ENCODE measurements at places on chromosomes 16 and 17.

DNA sequence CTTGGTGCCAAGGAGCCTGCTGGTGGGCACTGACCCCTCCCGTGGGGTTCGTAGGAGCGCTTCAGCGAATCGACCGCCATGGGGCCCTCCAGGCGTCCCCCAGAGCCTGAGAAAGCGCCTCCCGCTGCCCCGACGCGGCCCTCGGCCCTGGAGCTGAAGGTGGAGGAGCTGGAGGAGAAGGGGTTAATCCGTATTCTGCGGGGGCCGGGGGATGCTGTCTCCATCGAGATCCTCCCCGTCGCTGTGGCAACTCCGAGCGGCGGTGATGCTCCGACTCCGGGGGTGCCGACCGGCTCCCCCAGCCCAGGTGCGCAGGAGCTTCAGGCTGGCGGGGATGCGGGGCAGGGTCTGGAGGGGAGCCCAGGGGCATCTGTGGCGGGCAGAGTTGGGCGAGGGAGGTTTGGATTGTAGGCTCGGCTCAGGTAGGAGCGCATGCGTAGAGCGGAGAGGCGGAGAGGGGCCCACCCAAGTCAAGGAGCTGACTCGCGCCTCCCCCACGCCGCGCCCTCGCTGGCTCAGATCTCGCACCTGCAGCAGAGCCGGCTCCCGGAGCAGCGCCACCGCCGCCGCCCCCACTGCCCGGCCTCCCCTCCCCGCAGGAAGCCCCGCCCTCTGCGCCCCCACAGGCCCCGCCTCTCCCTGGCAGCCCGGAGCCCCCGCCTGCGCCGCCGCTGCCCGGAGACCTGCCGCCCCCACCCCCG, 19.8 kb downstream of the FMNL1 start:
- no peak for DNase-seq

DNA sequence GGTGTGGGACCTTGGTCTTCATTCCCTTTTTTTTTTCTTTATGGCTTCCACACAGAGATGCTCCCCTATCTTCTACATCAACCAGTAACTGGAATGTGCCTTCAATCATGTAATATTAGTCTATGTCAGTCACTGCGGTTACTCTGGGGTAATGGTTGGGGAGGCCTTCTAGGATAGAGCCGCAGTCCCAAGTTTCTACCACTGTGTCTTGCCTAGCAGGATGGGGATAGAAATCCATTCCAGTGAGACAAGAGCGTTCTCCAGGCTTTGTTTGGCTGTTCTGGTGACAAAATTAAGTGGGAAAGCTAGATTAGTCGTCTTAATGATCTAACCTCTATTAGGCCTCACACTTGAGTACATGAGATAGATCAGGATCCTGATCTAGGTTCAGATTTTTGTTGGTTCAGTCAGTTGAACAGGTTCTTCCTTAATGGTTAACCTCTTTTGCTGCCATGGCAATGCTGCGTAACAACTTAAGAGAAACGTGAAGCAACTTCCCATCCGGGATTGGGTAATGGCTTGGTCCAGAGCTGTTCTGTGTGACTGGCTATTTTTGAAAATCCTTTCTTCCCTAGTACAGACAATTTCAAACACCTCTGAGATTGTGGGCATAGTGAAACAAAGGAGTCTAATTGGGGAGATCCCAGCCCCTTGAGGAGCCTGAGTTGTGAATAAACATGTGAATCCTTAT, 8.7 kb downstream of the MSL1 start:
- no peak for DNase-seq

- no peak for DNase-seq
Observed at GRCh38 chr16:82135844-82136243, 34.2 kb downstream of the MPHOSPH6 start.

DNA sequence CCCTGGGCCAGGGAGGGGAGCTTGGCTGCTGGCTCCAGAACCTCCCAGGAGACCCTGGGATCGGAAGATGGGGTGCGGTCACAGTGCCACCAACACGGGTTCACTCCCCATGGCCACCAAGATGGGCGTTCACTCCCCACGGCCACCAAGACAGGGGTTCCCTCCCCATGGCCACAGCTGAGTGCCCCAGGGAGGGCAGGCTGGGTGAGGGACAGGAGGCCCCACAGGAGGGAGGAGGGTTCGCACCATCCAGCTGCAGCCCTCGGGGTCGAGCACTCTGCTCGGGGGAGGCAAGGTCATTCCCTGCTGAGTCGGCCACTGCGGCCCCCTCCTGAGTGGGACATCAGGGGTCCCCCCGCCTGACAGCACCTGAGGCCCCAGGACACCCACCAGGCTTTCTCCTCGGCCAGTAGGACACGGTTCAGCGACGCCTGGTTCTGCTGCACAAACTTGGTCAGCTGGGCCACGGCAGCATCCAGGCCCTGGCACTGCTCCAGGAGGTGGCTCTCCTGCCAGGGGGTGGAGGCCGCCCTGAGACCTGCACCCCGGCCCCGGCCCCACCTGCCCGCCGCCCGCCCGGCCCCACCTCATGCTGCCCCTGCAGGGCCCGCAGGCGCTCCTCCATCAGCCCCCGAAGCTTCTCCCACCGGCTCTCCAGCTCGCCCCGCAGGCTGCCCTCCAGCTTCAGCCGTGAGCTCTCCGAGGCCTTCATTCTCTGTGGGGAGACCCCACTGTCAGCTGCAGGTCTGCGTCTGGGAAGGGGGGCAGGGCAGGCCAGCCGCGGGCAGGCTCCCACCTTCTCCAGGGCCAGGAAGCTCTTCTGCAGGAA, 5.9 kb downstream of the CCDC154 start:
- DNase-seq, result no peak

DNA sequence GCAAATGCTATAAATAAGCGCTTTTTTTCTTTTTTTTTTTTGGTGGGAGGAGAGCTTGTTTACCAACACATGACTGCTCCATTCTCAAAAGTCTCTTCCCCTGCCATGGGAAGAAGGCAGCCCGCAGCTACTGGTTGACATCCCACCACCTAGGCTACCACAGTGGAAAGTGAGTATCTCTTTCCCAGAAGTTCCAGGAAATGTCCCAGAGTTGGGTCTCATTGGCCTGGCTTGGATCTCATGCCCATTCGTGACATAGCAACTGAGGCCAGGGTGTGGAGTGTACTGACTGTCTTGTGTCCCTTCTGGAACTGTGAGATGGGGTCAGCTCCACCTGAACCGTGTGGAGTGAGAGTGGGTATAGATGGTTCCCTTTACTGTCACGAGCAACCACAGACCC, 29.5 kb upstream of the BRD7 start:
- DNase-seq, result no peak

- no peak for DNase-seq
Observed at GRCh38 chr16:1123525-1124230, 27.6 kb upstream of the C1QTNF8 start.

- DNase-seq, result no peak
Observed at GRCh38 chr17:29054835-29055234, 11.9 kb downstream of the PIPOX start.

- DNase-seq, result no peak
Observed at GRCh38 chr17:48067245-48067644, 19.1 kb downstream of the NFE2L1 start.

DNA sequence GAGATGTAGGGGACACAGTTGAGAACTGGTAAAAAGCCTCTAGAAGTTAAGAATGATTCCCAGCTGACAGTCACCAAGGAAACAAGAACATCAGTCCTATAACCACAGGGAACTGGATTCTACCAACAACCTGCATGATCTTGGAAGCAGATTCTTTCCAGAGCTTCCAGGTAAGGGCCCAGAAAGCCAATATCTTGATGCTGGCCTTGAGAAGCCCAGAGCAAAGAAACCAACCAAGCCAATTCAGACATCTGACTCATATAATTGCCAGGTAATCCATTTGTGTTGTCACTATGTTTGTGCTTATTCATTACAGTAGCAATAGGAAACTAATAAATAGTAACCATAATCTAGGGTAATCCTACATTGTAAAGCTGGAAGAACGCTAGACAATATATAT, 81.6 kb downstream of the CACNG1 start:
- DNase-seq, result no peak

- no peak for DNase-seq
Observed at GRCh38 chr17:43857957-43858600, 11.1 kb downstream of the CD300LG start.

GRCh38 chr16:3413730-3414379, 12.8 kb downstream of the ZNF174 start:
- DNase-seq, result no peak

All from common myeloid progenitor, CD34-positive (primary cell).